ENCODE measurements at places on chromosomes 16 and 17.

DNA sequence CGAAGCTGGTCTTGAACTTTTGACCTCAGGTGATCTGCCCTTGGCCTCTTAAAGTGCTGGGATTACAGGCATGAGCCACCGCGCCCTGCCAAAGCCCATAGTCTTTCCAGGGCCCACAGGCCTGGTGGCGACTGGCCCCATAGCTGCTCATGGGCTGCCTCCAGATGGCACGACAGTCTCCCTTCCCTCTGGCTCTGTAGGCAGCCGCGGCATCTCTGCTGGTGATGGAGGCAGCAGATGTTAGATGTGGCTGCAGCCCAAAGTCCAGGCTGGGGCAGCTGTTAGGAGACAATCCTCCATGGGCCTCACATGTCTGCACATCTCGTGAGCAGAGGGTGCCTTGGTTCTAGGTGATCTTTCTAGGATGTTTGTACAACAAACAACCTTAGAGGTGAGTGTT lies 69.7 kb upstream of the DNAJA2 start:
- DNase-seq, result no peak

- DNase-seq, result peak; percentile 30
These were observed 166.4 kb downstream of the CYB561 start for GRCh38 chr17:63279498-63280230.

GRCh38 chr17:27613433-27613832 lies 17.6 kb upstream of the LGALS9 start:
- DNase-seq, result no peak

DNA sequence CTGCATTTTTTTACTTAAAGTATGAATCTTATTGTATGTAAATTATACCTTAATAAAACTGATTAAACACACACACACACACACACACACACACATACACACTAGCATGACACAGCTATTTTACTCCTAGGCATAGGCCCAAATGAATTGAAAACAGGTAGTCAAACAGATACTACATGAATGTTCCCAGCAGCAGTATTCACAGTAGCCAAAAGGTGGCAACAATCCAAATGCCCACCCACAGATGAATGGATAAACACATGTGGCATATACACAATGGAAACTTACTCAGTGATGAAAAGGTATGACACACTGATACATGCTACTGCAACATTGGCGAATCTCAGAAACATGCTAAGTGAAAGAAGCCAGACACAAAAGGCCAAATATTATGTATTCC lies 223.5 kb downstream of the CYB561 start:
- peak; percentile 16 for DNase-seq

DNA sequence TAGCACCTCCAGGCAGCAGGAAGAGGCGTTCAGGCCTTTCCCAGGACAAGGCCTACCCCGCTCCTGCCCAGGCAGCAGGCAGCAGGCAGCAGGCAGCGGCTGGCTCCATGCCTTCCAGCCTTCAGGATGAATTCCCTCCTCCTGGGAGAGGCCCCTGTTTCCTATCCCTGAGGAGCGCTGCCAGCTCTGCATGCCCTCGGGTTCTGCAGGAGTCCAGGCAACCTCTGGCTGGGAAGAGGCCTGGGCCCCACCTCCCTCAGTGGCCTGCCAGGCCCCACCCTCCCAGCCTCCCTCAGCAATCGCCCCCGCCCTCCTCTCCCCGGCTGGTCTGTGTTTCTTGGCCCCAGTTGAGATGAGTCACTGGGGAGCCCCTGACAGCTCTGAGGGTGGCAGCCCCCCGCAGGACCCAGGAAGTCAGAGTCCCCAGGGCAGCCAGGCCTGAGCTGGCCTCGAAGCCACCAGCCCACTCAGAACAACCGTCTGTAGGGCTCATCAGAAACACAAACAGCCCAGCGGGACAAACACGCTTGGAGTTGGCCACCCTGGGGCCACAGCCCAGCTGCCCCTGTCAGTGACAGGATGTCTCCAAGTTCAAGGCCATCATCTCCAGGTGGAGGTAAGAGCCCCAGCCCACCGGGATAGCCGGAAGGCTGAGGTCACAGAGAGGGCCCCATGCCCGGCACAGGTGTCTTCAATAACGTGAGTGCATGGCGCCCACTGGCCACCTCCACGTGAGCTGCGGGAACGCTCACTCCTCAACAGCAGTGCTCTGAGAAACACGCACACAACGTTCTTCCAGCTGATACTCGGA lies 39.5 kb upstream of the CIBAR2 start:
- DNase-seq, result no peak

GRCh38 chr17:2435862-2436261 lies 35.0 kb upstream of the MNT start:
- no peak for DNase-seq

DNA sequence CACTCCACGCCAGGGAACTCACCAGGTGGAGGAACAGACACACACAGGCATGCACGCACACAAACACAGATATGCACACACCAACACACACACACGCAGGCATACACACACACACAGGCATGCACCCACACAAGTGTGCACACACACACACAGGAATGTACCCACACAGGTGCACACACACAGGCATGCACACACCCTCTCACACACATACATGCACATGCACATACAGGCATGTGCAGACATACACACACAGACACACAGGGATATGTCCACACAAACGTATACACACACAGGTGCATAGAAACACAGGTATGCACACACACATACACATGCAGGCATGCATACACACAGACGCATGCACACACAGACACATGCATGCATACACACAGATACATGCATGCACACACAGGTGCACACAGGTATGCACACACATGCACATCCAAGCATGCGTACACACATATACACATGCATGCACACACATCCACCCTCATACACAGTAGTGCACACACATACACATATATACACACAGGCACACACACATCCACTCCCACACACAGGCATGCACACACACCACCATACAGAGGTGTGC lies 39.2 kb downstream of the COTL1 start:
- no peak for DNase-seq

DNA sequence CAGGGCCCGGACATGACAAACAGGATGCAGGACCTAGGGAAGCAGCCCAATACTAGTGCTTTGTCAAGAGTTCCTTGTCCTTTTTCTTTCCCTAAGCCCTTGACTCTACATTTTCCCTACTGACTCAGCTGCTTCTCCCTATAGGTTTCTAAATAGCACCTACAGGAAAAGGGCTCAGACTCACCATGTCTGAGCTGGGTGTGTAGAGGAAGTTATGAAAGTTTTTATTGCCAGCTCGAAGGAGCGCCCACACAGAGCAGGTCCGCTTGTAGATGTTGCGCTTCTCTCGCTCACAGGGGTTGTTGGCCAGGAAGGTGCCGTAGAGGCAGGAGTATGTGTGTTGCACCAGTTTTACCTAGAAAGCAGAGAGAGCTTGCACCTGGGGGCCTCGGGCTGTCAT lies 10.6 kb downstream of the MTMR4 start:
- no peak for DNase-seq

DNA sequence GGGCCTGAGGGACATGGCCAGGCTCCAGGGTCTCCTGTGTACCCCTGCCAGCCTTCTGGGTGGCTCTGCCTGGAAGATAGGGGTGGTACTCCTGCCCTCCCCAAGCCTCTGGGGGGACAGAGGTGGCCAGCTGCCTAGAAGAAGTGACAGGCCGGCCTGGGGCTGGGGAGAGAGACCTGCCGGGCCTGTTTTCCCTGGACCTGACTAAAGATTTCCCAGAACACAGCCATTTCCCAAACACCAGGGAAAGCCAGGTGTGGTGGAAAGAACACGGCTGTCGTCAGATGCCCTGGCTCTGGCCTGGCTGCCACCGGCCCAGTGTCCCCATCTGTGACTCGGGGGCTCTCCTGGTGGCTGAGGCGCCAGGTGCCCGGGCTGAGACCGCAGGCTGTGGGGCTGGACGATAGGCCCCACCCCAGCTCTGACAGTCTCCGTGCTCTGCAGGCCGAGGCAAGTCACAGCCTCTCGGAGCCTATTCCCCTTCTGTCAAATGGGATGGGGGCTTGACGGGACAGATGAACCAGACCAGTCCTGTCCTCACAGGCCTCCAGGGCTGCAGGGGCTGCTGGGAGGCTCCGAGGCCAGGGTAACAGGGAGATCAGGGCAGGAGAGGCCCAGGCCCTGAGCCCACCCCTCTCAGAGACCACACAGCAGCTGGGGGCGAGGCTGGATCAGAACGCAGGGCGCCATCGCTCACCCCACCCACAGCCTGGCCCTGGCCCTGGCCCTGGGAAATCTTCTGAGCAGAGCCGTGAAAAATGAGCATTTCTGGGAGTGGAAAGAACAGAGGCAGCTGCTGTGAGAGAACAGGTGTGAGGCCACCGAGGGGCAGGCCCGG lies 33.1 kb downstream of the CTU2 start:
- no peak for DNase-seq

DNA sequence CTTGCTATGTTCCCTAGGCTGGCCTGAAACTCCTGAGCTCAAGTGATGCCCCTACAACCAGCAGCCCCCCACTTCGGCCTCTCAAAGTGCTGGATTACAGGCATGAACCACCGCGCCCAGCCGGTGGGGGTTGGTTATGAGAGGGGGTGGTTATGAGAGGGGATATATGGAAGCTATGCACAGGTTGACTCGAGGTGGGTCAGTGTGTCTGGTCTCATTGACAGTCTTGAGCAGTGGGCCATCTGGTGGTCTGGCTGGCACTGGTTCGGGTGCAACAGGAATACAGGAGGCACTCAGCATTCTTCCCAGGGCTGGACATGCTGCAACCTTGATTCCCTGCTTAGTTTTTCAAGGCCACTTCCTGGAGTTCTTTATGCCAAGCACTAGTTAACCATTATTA lies 5.6 kb upstream of the STX1B start:
- DNase-seq, result no peak

- DNase-seq, result no peak
These were observed at the start of gene USP22 for GRCh38 chr17:21042458-21043295. Gene USP22 (minus strand): TSS chr17:21043011. CDS start chr17:21042835, 176 bp downstream.

DNA sequence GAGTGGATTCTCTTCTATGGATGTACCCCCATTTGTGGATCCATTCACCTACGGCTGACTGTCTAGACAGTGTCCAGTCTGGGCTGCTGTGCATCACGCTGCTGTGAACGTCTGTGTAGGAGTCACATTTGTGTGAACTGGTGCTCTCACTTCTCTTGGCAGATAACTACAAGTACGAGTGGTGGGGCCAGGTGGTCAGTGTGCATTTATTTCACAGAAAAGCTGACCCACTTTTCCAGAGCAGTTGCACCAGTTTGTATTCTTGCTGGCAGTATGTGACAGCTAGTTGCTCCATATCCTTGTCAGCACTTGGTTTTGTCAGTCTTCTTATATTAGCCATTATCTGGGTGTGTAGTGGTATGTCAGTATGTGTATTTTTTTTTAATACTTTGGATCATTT lies 28.4 kb downstream of the FOXK2 start:
- no peak for DNase-seq

DNA sequence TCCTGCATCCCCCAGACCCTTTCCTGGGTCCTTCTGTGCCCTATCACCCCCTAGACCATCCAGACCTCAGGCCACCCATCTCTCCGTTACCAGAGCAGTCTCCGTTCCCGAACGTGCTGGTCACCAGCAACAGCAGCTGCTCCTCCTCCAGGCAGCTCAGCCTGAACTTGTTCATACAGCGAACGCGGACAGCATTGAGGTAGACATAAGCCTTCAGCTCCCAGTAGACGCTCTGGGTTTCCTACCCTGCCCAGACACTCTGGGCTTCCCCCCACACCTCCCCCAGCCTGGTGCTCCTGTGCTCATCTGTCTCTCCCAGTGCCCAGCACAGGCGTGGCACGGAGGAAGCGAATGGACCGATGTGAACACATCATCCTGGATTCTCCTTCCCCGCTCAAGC lies 41.6 kb upstream of the RNFT1 start:
- DNase-seq, result no peak

Data from activated CD4-positive, alpha-beta T cell treated with anti-CD3 and anti-CD28 coated beads, Interleukin-10, Interleukin-2, amounts not matched to agents 100 ng/mL and 50 ng/mL, durations not matched to agents 16 hours and 8 hours (primary cell).